Activated CD4-positive, alpha-beta T cell treated with anti-CD3 and anti-CD28 coated beads, Interleukin-2, amount 50 U/mL, for 1 hour (primary cell): ENCODE measurements at places on chromosomes 2 and 18.

GRCh38 chr2:69594341-69594740, 49.2 kb downstream of the AAK1 start:
- no peak for DNase-seq

DNA sequence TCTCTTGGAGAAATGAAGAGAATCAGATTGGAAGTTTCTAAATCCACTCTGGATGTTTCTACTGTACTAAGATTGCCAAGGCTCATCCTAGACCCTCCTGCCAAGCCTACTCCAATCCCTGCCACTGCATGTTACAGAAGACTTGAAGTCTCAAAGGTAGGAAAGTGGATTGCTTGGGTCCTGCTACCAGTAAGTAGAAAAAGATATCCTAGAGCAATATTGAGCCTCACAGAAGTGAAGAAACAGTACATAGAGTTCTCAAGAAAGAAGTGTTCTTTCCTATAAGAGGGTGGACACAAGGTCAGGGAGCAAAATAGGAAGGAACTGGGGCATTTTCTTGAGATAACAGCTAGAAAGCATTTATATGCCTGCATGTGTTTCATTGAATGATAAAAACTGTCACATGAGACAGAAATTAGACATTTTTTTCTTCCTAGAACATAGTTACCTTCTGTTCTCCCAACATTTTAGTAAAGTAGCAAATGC, 232.9 kb downstream of the RBM43 start:
- no peak for DNase-seq

- DNase-seq, result no peak
Measured at GRCh38 chr2:183993052-183993451, 605.3 kb upstream of the ZNF804A start.

GRCh38 chr2:238649936-238650518, 197.9 kb upstream of the TWIST2 start:
- DNase-seq, result no peak

DNA sequence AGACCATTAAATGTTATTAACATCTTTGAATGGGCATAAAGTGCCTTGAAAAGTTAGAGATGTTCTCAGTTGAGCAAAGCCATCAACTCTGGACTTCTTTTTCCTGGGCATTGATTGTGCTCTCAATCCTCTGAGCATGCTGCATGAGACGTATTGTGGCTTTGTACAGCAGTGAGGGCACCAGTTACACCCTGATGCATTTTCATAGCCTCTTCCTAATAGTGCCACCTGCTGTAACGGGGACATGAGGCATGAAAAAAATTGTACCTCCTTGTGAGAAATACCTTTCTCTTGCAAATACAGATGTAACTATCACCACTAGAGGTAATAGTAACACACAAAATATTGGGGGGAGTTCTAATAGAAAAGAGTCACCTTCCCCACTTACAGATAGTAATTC, 697.5 kb downstream of the TMEM182 start:
- no peak for DNase-seq
